ENCODE measurements at places on chromosomes 13 and 19.
A peak's percentile ranks its signal among the peaks of the same experiment; 100 is the strongest.

DNA sequence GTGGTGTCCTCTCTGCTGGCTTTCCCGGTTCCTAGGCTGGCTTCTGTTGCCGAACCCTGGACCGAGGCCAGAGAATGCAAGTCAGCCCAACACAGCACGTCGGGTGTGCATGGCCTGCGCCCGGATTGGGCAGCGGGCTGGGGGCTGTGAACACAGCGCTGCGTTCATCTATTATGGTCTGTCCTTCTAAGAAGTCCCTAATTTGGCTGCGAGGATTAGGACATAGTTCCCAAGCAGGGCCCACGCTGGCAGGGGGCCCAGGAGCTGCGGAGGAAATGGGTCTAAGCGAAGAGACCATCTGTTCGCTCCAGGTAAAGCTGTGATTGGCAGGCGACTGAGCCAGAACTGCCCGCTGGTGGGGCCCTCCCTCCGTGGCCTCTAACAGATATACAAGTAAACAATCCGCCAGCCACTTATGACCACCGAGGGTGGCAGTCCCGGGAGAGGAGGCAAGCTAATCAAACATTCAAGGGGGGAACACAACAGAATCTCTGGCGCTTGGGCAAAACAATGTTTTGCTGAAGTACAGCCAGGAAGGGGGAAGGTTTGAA is 6.0 kb downstream of the SYCE2 start:
- DNase-seq, result no peak

DNA sequence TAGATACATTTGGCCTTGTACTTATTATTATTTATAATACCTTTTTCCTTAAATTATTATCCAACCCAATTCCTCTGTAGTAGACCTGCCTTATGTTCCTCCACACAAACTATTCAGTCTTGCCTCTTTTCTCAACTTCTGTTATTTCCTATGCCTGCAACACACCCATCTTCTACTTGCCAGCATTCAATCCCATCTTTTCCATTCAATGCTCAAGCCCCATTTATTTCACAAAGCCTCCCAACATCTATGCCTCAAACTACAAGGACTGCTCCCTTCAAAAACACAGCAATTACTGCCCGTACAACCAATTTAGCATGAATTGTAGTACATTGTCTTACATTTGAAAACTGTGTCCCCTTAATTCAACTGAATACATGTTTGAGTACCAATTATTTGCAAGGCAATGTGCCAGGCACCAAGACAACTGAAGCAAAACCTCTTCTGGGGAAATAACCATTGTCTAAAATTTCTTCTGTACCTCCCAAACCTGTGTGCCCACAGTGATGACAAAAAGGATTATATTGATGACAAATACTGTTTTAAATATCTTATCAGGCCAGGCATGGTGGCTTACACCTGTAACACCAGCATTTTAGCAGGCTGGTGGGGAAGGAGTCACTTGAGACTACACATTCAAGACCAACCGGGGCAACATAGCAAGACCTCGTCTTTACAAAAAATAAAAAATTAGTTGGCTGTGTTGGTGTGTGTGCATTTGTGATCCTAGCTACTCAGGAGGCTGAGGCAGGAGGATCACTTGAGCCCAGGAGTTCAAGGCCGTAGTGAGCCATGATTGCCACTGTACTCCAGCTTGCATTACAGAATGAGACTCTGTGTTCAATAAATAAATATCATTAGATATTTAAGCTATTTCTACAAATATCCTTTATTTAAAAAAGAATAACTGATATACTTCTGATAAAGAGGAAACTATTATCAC is 35.1 kb downstream of the ELF1 start:
- DNase-seq, result no peak

- DNase-seq, result peak; percentile 74
These were observed 831 bp downstream of the PGPEP1 start for GRCh38 chr19:18340990-18341868.

DNA sequence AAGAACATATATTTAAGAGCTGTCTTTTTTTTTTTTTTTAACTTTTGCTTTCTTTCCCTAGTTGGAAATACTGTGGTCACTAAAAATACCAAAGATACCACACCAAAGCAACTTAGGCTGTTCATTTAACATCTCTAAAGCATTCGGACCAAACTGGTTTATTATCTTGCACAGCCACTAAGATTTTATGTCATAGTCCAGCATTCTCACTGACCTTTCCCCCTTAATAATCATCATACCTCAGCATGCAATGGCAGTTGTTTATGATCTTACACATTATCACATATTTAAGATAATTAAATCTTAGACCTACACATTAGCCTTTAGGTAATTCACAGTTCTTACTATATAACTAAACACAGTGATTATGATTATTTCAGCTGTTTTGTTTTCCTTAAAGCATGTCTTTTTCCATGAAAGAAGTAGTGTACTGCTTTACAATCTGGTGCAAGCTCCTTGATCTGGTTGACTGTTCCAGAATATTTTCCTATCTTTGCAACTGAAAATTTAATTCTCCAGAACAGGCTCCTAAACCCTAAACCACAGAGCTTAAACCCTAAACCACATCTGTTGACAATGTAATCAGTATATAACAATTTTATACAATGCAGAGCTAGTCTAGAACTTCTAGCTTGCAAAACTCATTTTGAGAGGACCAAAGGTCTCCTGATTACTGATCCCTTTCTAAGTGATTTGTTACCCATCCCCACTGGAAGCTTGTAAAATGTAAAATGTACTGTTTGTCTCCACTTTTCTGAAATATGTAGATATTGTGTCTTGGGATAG is 74.2 kb downstream of the CDK8 start:
- DNase-seq, result no peak

GRCh38 chr19:15112385-15112784 is 5.2 kb downstream of the SYDE1 start:
- DNase-seq, result no peak

- no peak for DNase-seq
These were observed 15.2 kb downstream of the EPN1 start for GRCh38 chr19:55690109-55690768.

DNA sequence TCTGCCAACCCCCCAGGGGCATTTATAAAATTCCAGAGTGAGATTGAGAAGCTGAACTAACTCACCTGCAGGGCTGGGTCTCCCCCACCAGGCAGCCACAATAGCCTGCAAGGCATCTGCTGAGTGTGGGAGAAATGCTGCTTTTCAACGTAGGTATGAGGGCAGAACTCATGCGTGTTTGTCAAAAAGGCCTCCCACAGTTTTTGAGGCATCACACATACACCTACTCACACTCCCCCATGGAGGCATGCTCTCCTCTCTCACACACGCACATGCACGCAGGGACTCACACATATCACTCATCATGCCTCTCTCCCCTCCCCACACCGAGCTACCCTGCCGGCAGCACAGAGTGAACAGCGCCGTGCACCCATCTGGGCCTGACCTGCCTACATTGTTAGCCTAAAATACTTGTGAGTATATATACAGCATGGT is 390.5 kb downstream of the FGF9 start:
- DNase-seq, result peak; percentile 71

DNA sequence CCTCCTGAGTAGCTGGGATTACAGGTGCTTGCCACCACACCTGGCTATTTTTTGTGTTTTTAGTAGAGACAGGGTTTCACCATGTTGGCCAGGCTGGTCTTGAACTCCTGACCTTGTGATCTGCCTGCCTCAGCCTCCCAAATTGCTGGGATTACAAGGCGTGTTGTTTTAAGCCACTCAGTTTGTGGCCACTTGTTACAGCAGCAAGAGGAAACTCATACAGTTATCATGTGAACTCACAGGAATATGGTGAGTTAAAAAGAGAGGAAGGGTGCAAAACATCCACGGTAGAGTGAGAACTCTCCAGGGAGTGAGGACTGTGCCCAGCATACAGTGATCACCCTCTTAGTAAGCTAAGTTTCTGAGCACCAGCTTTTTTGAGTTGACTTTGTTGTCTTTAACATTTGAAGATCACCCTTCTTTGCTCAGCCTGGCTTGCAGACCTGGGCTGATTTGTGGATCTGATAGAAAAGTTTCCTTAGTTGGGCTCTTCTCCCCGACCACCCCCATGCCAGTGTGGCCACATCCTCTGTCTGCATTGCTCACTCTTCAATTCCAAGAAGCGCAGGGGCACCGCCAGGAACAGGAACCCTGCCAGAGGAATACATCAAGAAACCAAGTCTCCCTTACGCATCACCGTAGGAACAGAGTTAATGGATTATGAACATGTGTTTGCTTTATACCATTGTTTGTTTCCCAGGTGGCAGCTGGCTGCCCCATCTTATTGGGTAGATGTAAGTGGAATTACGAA is 16.0 kb downstream of the ALOX5AP start:
- DNase-seq, result no peak

DNA sequence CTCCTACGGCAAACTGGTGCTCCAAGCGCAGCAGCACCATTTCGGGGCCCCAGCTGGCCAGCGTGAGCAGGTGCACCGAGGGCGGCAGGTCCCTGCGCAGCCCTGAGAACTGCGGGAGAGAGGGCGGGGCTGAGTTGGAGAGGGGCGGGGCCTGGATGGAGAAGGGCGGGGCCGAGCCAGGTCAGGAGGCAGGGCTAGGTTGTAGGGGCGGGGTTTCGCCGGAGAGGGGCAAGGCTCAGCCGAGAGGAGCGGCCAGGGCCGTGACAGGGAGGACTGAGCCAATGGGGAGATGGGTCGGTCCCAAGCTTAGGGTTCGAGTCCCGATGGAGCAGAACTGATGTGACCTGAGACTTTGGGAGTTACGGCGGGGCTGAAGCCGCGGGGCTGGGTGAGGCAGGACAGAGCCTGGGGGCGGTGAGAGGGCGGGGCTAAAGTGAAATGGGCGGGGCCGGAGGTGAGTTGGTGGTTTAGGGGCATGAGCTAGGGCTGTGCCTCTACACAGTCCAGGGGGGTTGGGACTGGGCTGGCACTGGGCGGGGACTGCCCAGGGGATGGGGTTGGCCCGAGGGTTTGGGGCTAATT is 19.0 kb downstream of the MAN2B1 start:
- DNase-seq, result no peak

- no peak for DNase-seq
These were observed 433.9 kb downstream of the GPC6 start for GRCh38 chr13:93660391-93661063.

DNA sequence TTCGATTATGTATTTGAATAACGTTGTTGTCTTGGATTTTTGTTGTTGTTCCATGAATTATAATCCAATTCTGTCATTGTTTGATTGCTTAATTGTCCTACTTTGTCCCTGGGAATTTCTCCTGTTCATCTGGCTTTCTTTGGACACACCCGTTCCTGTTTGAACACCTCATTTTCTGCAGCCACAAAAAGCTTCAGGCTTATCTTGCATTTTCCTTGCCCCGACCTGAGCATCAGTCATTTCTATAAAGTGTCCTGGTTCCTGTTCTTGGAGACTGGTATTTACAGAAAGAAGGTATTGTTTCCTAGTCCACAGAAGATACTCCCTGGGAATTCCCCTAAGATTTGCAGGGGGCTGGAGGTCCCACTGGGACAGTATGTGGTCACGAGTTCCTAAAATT is 731.8 kb upstream of the ARGLU1 start:
- no peak for DNase-seq

GRCh38 chr19:52689843-52690368 is 44.9 kb downstream of the ZNF611 start:
- DNase-seq, result peak; percentile 11

DNA sequence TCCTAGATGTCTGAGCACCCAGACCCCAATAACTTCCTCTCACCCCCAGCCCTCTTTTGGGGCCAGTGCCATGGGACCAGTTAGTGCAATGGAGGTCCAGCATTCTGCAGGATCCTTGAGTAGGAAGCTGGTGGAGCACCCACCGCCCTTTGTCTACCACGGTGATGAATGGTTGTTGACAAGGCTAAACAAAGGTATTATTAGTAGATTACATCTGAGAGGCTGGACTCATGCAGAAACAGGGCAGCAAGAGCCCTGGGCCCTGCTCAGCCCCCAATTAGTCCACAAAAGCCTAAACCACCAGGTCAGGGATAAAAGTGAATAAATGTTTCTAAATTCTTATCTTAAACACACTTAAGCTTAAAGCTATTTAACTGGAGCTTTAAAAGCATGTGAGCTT is 196.5 kb upstream of the TSHZ3 start:
- no peak for DNase-seq

- DNase-seq, result no peak
These were observed 75.1 kb downstream of the GNG7 start for GRCh38 chr19:2627319-2627829.

- no peak for DNase-seq
These were observed 13.3 kb downstream of the ZDHHC20 start for GRCh38 chr13:21445759-21446158.

- no peak for DNase-seq
These were observed 10.3 kb downstream of the EHD2 start for GRCh38 chr19:47723581-47723940.

GRCh38 chr19:13831537-13832467 is 36.6 kb downstream of the ZSWIM4 start:
- DNase-seq, result no peak

- no peak for DNase-seq
These were observed 3.3 kb upstream of the CEACAM7 start for GRCh38 chr19:41691268-41691970.

- DNase-seq, result peak; percentile 82
These were observed at the start of gene LSR for GRCh38 chr19:35248310-35249145. Gene LSR (plus strand): TSS chr19:35249002. CDS start chr19:35249023, 21 bp downstream.

DNA sequence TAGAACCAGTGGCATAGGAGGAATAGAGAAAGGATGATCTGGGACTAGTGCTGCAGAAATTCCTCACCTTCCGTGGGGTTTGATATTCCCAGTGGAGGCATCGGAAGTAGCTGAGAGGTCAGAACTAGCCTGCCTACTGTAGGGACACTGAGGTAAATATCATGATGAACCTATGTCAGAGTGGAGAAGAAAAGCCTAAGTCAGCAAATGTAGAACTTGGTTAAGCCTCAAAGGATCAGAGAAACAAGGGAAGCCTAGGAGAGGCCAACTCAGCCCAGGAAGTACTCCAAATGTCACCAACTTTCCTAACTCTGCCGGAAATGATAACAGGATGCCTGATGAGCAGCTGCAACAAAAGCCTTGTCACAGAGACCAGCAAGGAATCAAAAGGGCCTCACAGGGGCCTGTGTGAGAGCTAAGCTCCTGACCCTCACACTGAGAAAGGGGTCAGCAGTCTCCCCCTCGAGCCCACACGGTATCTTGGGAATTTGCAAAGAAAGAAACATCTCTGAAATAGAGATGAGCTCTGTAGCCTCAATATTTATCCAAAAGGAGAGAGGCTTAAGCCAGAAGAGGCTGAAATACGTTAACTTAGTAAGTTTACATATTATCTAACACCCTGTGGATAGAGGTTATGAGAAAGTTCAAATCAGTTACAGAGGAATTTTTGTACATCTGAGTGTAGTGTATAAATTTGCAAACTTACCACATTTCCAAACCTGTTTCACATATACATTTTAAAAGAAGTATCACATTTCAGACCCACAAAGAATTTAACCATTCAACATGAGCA is 1064.3 kb downstream of the DIAPH3 start:
- no peak for DNase-seq
